ENCODE measurements at places on chromosomes 16 and 17.
A peak's percentile ranks its signal among the peaks of the same experiment; 100 is the strongest.

- DNase-seq: no peak
Observed at GRCh38 chr17:35934760-35935159, 4.2 kb upstream of the RDM1 start.

DNA sequence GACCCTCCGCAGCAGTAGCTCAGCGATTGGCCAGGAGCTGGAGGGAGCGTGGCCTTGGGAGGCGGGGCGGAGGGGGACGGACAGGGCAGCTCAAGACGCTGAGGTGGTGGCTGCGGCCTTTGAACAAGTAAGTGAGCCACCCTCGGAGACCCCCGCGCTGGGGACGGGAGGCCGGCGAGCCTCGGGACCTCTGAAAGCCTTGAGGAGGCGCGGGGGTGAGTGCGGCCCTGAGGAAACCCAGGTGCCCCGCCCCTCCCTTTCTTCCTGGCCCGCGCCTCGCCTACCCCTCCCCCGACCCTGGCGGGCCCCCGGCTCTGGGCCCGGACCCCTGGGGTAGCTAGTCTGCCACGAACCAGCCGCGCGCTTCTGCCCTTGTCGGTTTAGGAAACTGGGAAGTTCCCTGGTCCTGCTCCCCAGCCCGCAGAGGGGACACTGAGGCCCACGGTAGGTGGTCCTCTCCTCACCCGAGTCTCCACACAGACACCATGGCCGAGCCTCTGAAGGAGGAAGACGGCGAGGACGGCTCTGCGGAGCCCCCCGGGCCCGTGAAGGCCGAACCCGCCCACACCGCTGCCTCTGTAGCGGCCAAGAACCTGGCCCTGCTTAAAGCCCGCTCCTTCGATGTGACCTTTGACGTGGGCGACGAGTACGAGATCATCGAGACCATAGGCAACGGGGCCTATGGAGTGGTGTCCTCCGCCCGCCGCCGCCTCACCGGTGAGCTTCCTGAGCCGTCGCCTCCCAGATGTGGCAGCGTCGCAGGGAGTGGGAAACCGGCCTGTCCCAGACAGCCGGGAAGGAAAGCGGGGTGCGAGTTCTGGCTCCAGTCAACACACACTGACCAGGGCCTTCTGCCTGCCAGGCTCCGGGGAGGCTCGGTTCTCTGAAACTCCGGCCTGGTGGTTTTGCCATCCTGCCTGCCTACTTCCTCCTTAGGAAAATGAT lies at the start of gene MAPK7:
MAPK7 (plus strand) TSS at position 83 of the 945 bp plus-strand sequence; CDS start at position 486, 403 bp downstream.
- peak; percentile 86 for DNase-seq

- DNase-seq: no peak
Observed at GRCh38 chr17:5870231-5870953, 199.8 kb upstream of the WSCD1 start.

DNA sequence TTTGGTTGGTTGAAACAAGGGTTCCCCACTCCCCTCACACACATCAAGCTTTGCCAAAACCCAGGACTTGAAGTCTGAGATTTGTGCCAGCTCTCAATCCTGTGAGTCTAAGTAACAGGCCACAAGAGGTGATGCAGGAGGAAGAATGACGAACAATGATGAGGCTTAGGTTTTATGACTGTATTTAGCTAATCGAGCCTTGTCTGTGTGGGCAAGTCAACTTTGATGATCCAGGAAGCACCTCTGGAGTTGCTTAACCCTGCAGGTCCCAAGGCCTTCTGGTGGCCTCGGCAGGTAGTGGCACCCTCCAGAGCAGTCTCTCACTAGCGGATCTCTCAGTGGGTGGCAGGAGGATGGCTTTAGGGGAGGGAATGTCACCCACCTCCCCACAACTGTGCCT lies 28.7 kb downstream of the CDK5RAP3 start:
- no peak for DNase-seq

- peak; percentile 26 for DNase-seq
Observed at GRCh38 chr16:81937305-81938038, 73.8 kb downstream of the SDR42E1 start.

DNA sequence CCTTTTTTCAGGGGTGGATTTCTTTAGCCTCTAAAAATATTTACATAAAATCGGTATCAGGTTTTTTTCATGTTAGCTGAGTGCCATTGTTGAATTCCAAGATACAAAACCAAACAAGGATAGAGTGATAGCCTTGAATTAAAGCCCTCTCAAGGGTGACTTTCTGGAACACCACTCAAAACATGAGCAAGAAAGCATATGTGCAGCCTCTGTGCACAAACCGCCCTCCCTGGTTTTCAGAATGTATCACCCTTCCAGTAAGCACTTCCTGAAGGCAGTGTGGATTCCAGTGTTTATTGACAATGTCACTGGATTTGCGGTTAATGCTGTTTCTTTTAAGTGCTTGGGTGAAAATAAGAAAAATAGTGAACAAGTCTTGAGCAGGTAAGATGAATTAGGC lies 597.7 kb downstream of the TMEM114 start:
- no peak for DNase-seq

GRCh38 chr16:20844054-20844453 lies 37.7 kb downstream of the REXO5 start:
- DNase-seq: no peak

- no peak for DNase-seq
Observed at GRCh38 chr17:55443904-55444303, 22.3 kb upstream of the MMD start.

DNA sequence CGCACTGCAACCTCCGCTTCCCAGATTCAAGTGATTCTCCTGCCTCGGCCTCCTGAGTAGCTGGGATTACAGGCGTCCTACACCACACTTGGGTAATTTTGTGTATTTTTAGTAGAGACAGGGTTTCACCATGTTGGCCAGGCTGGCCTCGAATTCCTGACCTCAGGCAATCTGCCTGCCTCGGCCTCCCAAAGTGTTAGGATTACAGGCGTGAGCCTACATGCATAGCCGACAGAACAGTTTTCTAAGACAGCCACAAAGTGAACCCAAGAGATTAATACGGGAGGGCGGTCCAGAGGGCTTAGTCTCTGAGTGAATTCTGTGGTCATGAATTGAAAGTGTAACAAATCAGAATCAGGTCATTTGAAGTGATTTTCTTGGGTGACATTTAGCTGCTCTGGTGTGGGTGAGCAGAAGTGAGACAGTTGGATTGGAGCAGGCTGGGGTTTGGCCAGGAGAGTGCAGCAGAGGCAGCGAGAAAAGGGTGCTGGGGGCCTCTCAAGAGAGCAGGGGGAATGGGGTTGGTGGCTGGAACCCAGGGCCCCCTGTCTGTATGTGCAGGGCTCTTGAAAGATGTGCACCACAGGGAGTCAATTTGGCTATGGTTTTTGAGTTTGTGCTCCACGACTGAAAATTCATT lies 231.4 kb upstream of the WSCD1 start:
- no peak for DNase-seq

GRCh38 chr16:53043428-53043831 lies 9.3 kb downstream of the CHD9NB start:
- no peak for DNase-seq

DNA sequence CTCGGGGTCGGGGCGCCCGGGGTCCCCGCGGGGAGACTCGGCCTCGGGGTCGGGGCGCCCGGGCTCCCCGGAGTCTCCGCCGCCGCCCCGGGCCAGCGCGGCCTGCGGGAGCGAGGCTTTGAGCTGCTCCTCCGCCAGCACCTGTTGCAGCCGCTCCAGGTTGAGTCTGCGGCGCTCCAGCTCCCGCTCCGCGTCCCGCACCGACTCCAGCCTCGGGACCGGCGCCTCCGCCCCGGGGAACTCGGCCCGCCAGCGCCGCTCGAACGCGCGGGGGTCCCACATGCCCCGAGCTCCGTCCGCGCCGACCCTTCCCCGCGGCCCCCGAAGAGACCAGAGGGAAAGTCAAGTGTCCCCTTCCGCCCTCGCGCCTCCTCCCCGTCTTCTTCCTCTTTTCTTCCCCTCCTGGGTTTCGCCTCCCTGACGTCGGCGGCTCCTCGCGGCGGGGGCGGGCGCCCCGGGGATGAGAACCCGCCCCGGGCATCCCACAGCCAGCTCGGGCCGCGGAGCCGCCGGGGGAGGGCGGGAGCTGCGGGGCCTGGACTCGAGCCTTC lies 40.8 kb upstream of the BHLHA9 start:
- DNase-seq: no peak

DNA sequence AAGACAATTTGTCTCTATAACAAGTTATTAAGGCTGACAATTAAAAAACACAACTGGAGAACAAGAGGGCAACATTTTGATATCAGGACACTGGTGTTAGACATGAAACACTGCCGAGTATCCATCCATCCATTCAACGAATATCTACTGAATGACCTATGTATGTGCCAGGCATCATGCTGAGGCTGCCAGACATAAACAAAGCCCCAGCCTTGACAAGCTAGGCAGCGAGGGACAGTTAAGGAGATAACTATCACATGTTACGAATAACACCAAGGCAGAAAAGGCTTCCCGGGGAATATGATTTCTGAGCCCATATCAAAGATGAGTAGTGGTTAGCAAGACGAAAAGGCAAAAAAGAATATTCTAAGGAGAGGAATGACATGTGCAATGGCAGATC lies 12.1 kb downstream of the HEATR6 start:
- DNase-seq: no peak

DNA sequence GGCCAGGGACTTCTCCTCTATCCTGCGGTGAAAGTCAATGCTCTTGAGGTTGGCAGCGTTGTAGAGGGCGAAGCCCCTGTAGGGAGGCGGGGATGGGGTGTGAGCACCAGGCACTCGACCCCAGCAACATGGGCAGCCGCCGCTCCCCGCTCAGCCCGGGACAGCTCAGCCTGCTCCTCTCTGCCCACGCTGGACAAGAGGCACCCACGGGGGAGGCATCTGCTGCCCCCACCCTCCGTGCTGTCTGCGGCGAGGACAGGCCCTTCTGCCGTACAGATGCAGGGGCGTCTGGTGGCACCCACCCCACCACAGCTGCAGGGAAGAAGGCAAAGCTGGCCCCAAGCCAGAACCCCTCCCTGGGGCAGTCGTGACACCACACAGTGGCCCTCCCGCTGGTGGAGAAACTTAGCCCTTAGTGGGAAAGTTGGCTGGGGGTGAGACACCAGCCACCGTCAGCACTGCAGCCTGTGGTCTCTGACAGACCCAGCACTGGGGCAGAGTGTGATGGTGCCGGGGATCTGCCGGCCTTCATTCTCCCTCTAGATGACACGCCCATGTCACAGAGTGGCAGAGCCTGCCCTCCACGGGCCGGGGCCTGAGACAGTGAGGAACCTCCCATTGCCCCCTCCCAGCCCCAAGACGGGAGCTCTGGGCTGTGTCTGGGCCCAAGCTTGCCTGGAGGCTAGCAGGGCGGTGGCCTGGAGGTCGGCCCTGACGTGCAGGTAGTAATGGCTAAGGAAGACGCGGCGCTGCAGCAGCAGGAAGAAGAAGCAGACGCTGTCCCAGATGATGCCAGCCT lies 19.5 kb downstream of the CTU2 start:
- DNase-seq: no peak

DNA sequence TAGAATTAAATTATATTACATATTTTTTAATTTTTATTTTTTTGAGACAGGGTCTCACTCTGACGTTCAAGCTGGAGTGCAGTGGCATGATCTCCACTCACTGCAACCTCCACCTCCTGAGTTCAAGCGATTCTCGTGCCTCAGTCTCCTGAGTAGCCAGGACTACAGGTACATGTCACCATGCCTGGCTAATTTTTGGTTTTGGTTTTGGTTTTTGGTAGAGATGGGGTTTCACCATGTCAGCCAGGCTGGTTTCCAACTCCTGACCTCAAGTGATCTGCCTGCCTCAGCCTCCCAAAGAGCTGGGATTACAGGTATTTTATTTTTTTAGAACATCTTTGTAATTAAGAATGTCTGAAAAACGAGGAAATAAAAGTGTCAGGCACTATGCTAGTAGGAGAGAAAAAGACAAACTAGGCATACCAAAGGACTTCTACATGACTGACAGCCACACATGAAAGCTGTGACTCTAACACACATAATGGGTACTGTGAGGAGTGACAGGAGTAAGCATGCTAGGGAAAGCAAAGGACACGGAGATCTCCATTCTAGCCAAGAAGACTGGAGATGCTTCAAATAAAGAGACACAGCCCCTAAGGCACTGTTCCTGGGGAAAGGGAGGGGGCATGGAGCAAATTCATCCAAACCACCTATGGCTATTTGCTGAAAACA lies 7.3 kb downstream of the GNA13 start:
- DNase-seq: no peak

GRCh38 chr16:70151391-70151790 lies 22.2 kb upstream of the CLEC18C start:
- DNase-seq: peak; percentile 81

DNA sequence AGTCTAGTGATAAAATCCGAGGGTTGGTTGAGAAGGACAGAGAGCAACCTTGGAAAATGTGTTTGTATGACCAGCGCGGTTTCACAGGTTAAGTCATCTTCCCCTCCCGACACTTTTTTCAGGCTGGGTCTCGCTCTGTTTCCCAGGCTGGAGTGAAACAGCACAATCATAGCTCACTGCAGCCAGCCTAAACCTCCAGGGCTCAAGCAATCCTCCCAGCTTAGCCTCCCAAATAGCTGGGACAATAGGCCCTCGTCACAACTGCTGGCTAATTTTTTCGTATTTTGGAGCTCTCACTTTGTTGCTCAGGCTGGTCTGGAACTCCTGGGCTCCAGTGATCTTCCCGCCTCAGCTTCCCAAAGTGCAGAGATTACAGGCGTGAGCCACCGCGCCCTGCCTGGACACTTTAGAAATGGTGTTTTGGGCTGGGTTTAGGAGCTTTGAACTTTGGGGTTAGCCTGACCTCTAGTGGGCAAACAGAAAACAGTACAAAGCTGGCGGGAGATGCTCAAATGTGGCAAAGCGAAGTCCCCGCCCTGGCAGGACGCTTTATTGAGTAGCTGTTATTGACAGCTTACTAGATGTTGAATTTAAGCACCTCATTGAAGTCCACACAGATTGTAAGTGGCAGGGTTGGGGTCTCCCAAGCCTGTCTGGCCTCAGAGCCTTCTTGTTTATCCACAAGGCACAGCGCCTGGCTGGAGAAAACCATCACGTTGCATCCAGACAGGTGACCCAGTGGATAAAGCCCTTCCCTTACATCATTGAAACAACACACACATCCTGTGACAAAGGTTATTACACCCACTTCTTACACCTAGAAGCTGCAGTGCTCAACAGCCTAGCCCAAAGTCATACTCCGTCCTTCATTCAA lies 34.7 kb upstream of the RBBP6 start:
- peak; percentile 26 for DNase-seq

- no peak for DNase-seq
Observed at GRCh38 chr16:48912360-48912759, 302.4 kb upstream of the N4BP1 start.

- no peak for DNase-seq
Observed at GRCh38 chr17:2282297-2282873, 21.2 kb downstream of the SMG6 start.

GRCh38 chr17:38592487-38592886 lies 13.3 kb downstream of the SRCIN1 start:
- DNase-seq: no peak

DNA sequence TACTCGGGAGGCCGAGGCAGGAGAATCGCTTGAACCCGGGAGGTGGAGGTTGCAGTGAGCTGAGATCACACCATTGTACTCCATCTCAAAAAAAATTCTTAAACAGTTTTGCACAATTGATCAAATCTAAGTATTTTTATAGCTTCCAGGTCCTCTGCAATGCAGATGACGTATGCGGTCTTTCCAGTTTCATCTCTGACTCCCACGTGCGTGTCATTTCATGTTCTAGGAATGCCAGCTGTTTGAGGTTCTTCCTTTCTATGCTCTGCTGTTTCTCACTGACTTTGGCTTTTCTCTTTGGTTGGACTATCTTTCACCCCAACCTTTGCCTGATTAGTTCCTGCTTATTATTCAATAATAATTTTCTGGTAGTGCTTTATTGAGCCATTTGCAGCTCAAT lies 16.2 kb downstream of the CHP2 start:
- DNase-seq: no peak

- DNase-seq: no peak
Observed at GRCh38 chr16:15571557-15571956, 71.4 kb downstream of the MARF1 start.

- no peak for DNase-seq
Observed at GRCh38 chr16:81266680-81267095, 28.2 kb downstream of the BCO1 start.
